Ovary (tissue), 10 donors: ENCODE measurements at places on chromosomes 2 and 18. TPM values are rescaled to one million over a fixed set of nuclear protein-coding genes. Genes with fewer than 3 reads are reported as not detected.

DNA sequence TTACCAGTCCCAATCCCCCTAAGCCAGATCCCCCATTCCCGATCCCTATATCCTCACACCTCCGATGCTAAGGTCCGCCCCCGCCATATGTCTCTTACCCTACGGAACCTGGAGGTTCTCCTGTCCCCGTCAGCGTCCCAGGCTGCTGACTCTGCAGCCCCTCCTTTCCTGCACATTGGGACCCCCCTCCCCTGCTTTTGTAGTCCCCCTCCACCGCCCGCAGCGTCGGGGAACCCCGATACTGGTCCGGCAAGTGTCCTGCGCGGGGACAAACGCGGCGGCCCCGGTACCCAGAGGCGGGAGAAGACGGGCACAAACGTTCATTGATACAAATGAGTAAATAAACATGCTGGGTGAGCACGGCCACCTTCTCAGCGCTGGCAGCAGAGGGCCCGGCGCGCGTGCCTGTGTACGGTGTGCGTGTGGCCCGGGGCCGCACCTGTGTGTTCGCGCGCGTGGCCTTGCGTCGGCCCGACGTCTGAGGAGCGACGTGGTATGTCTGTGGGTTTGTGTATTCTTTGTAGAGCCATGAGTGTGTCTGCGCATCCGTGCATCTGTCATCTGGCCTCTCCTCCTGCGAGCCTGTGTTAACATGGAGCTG, 2.0 kb upstream of the CYP26B1 start:
- DNase-seq, result no peak

DNA sequence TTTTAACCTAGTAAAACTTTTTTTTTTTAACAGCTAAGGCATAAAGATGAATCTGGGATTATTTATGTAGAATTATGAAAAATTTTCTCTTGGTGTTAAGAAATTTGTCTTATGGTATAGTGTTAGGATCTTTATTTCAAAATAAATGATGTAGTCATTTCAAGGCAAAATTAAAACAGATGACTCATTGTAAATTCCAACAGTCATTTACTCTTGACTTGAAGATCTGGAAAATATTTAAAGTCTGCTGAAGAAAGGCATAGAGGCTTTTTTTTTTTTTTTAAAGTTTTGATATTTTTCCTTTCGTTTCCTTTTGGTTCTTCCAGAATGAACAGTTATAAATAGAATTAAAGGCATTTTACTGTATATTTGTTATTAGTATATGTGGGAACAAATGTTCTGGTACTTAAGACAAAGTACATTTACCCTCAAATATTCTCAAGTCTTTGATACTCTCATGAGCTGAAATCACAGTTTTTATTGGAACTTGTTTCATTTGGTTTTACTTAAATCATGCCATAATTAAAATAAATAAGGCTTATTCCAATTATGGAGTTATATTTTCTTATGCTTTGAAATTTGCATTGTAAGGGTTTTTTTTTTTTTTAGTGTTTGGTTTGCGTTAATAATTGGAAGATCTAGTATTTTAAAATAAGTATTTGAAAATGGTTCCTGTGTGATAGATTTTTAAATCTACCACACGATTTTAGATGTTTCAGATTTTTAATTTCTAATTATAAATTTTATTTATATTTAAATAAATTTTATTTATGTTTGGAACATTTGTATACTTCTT, 29.9 kb downstream of the GLS start:
- DNase-seq, result no peak

Gene DSG1
- total RNA-seq, result not detected

DNA sequence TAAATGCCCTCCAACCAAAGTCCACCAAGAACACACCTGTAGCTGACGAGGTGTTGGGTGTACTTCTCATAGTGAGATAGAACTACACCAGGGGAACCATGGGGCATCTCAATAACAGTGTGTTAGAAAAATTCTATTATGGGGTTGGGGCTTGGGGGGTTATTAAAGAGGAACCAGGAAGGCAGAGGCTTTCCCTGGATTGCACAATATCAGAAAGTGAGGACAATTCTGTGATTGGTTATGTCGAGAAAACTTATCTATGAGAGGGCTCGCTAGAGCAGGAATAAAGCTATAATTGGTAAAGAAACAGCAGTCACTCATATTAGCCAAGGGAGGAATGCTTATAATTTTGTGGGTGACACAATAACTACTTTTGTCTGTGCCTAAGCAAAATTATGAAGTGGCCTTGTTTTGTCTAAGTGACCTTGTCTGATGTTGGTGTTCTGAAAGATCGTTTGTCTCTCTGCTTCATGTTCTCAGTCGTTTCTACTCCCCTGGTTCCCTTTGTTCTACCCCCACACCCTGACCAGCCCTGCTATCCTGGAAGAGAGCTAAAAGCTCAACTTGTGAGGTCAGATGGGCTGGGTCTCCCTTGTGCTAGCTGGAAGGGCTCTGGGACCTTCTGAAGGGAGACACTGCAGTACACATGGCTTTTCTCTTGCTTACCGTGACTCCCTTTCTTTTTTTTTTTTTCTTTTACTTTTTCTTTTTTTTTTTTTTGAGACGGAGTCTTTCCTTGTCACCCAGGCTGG, 21.6 kb upstream of the INO80C start:
- DNase-seq, result no peak

DNA sequence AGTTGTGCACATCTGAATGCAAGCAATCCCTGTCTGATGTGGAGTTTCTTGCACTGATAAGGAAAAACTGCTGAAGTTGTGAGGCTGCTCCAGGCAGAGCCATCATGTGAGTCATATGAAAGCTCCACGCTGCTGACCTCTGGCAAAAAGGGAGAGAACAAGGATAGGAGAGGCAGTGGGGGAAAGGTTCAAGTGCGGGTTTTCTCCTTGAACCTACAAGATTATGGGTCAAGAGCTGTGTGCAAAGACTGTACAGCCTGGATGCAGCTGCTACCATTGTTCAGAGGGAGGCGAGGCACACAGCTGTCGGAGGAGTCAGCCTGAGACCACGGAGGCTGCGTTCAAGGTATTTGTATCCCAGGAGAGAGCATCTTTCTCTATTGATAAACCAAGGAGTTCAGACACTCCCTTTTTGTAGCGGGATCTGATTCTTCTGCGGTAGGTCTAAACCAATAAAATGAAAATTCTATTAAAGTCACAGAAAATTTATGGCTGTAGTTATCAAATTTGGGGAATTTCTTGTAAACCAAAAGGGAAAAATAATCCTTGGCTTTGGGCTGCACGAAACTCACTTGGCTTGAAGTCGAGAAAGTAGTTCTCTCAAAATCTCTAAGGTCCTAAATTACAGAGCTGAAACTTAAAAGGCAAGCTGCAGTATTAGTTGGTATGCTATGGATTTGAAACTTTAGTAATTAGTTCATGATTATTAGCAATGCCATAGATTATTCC, at the start of gene CDK15:
TSS of gene CDK15 (plus strand) at position 96 of the 729 bp plus-strand sequence. CDS start at position 224, 128 bp downstream.
- DNase-seq, result peak; percentile 67

DNA sequence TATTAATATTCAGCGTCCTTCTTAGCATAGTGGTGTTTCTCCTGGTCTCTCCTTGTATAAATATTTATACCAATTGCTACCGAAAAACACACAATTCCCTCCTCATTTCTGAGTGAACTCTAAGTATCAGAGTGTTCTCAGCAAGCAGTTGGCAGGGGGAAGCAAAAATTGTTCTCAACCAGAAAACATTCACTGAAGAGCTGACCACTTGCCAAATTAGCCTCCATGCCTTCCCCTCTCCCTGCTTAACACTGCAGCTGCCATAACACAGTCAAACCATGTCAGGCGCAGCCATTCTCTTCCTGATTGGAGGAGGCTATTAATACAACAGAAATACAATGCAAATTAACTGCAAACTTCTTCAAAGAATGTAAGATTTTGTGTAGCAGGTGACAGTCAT, 105.0 kb downstream of the COL6A3 start:
- DNase-seq, result peak; percentile 44
